Brain (organoid and tissue), 16 donors: ENCODE measurements at places on chromosomes 1 and 21.

GRCh38 chr1:81111818-81112217 lies 688.9 kb upstream of the ADGRL2 start:
- no peak for DNase-seq

- no peak for DNase-seq
Observed at GRCh38 chr1:222239130-222239529, 308.8 kb downstream of the HHIPL2 start.

- peak; percentile 72 for DNase-seq
Observed at GRCh38 chr1:47710329-47711071, 272.7 kb downstream of the FOXD2 start.

GRCh38 chr1:67830928-67831830 lies 2.1 kb downstream of the GNG12 start:
- no peak for DNase-seq
